AG10803 (cell line): ENCODE measurements at places on chromosomes 7 and 10.

- peak; percentile 91 for DNase-seq
Measured at GRCh38 chr7:19112274-19113001, 5.0 kb downstream of the TWIST1 start.

GRCh38 chr10:84521013-84521412 lies 192.6 kb downstream of the CCSER2 start:
- DNase-seq, result no peak

- no peak for DNase-seq
Measured at GRCh38 chr10:73225518-73225917, 21.5 kb downstream of the DNAJC9 start.

DNA sequence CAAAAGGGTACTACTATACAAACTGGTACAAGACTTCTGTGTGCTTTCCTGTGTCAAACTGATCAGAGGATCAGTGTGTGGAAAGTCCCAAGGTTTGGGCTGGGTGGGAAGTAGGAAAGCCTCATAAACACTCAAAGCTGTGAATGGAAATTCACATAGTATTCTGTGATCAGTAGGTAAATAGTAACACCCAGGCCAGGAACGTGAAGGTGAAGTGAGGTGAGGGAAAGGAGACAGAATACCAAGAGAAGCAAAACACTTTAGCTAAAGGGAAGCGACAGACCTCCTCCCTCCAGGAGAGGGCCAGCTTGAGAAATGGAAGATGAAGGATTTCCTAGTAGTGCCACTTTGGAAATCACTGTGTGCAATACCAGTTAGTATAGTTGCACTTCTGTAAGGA lies 451.9 kb downstream of the KCNMA1 start:
- no peak for DNase-seq

DNA sequence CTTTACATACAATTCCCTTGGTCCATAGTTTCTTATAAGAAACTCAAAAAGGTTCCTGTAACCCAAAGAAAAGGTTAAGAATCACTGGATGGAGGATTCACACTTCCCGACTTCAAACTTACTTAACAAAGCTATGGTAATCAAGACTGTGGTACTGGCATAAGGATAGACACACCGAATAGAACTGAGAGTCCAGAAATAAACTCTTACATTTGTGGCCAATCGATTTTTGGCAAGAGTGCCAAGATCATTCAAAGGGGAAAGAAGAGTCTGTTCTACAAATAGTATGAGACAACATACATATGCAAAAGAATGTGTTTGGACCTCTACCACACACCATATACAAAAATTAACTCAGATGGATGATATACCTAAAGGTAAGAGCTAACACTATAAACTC lies 32.8 kb downstream of the KDM7A start:
- no peak for DNase-seq

DNA sequence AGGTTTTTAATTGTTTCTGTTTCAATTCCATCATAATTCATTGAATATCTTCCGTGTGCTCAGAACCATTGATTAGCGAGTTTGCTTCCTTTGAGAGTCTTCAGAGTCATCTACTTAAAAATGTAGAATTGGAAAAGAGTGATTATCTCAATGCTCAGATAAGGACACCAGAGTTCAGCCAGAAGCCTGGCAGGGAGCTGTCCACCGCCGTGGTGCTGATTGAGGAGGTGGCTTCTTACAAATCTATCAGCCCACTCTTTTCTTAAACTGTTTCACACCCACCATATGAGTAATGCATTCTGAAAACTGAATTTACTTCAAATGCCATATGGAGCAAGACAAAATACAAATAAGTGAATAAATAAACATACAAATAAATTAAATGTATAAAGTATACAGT lies 79.3 kb downstream of the INSYN2A start:
- DNase-seq, result peak; percentile 49

DNA sequence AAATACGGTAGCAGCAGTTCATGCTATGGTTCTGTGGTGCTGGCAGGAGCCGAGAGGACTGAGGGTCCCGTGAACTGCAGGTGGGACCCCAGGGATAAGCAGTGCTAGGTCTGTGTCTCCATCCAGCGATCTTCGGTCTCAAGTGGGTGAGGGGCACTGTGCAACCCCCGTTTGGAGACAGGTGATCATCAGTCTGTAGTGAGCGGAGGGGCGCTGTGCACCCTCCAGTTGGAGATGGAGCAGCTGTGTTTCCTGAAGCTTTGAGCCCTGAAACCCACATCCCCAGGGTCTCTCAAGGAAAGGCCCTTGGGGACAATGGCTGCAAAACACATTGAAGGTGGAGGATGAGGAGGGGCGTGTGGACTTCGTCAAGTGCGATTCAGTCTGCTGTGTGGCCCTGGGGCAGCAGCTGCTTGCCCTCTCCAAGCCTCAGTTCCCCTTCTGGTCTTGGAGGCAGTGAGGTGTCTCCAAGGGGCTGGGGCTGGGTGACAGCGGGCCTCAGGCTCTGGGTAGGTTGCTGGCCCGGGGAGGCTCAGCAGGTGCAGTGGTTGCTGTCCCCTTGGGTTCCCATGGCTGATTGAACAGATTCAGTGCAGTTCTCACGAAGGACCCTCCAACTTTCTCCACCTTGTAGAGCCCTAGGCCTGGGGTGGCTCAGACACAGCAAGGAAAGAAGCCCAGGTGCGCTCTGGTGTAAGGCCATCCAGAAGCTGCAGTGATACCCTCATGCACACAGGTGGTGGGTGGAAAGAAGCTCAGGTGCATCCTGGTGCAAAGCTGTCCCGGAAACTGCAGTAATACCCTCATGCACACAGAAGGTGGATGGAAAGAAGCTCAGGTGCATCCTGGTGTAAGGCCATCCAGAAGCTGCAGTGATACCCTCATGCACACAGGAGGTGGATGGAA lies 160.6 kb downstream of the ADARB2 start:
- no peak for DNase-seq

DNA sequence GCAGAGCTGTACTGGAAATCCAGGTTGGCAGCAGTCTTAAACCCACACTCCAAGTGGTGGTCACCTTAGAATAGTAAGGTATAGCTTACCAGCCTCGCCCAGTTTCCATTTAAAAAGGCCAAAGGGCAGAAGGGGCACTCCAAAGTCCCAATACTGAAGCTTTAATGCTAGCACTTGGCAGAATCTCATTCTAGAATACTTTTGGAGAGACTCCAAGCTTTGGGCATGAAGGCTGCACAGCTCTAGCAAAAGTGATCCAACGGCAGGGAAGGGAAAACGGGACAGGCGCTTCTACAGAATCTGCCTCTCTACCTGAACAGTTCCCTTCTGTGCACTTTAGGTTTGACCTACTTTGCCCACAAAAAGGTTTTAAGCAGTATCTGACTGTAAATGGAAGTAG lies 19.7 kb downstream of the SMURF1 start:
- DNase-seq, result no peak

GRCh38 chr7:24441314-24442027 lies 131.8 kb upstream of the PALS2 start:
- DNase-seq, result no peak

GRCh38 chr7:130281260-130281659 lies 11.7 kb upstream of the CPA4 start:
- DNase-seq, result peak; percentile 78

GRCh38 chr7:66556549-66557213 lies 72.0 kb upstream of the KCTD7 start:
- no peak for DNase-seq

DNA sequence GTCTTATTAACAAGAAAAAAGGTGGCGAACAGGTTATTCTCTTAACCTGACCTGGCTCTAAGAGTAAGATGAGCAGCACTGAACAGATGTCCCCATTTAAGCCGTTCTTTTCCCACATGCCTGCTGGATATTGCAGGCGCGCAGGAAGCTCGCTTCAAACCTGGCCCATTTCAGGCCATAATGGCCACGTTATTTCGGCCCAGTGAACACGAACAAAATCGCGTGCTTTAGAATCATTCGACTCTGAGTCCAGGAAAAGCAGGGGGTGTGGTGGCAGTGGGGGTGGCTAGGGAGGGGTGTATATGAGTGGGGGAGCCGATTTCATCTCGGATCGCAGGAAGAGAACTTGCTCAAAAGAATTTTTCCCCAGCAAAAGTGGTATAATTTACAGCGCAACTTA lies 6.6 kb upstream of the SP8 start:
- DNase-seq, result no peak

DNA sequence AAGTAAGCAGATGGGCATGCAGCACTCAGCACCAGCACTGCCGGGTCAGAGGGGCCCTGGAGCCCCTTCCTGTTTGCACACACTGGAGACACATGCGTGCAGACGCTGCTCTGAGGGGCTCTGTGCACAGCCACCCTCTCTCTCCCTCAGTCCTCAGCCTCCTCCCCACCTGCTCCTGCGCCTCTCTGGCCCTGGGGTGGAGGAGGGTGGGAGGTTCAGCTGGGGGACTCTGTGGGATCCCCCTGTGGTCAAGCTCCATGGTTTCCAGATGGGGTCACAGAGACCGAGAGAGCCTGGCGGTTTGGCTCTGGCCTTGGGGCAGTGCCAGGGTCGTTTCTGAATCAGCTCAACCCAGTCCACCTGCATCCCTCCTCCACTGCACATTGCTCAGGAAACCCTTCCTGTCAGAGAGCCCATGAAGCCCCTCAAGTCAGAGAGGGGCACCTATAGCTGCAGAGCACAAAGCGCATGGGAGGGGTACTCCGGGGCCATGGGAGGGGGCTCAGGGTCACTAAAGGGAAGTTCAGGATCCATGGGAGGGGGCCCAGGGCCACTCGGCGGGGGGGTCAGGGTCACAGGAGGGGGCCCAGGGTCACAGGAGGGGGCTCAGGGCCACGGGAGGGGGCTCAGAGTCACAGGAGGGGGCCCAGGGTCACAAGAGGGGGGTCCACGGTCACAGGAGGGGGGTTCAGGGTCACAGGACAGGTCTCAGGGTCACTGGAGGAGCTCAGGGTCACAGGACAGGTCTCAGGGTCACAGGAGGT lies 161.7 kb downstream of the ADARB2 start:
- no peak for DNase-seq

DNA sequence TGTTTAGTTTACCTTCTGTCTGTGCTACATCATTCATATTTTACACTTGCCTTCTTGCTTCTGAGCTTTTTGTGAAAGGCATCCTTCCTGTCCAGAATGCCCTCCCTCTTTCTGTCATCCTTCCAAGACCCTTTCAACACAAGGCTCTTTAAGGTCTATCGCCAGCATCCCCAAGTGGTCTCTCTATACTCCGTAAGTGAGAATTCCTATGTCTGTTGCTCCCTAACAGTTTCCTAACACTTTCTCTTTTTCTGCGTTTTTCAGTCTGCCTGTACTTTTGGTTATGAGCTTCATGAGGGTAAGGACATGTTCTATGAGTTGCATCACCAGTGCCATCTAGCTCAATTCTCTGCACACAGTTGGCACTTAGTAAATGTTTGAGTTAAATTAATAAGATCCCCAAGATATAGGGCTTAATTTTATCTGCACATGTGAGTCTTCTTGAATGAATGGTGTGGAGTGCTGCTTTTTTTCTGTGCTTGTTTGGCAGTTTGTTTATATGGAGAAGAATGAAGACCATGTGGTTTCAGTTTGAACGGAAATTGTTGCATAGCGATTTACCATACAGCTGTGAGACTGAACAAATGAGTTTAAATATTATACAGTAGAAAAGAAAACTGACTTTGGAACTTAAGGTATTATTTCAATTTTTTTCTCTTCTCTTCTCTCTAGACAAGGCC lies 29.4 kb downstream of the RABGEF1 start:
- peak; percentile 62 for DNase-seq

GRCh38 chr7:7333610-7334009 lies 151.3 kb downstream of the C1GALT1 start:
- no peak for DNase-seq

GRCh38 chr10:131750973-131751826 lies 149.6 kb upstream of the PPP2R2D start:
- DNase-seq, result no peak

DNA sequence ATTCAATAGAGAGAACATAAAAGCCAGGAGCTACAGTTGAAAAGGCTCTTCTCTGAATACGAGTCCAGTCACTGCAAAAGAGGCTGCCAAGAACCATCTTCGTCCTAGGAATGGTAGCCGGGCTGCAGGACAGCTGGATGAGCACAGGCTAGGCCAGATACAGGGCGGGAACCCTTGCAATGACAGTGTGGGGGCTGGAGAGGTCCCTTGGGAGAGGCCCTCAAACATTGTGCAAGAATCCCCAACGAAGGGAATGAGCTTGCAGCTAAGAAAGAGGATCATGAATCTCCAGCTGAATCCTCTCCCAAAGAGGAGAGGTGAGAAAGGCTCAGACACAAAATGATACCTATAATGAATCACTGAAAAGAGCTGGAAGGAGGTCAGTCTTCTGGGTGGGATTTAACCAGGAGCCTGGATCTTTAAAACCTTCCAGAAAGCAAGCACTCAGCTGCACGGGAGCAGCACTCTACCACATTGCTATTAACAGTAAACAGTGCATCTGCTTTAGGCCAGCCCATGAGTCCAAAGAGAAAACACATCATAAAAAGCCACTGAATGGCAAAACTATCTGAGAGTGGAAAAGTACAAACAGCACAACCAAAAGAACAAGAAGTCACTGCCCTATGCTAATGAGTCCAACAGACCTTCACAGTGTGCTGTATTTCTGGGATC lies 287.9 kb downstream of the TNS3 start:
- DNase-seq, result peak; percentile 62

DNA sequence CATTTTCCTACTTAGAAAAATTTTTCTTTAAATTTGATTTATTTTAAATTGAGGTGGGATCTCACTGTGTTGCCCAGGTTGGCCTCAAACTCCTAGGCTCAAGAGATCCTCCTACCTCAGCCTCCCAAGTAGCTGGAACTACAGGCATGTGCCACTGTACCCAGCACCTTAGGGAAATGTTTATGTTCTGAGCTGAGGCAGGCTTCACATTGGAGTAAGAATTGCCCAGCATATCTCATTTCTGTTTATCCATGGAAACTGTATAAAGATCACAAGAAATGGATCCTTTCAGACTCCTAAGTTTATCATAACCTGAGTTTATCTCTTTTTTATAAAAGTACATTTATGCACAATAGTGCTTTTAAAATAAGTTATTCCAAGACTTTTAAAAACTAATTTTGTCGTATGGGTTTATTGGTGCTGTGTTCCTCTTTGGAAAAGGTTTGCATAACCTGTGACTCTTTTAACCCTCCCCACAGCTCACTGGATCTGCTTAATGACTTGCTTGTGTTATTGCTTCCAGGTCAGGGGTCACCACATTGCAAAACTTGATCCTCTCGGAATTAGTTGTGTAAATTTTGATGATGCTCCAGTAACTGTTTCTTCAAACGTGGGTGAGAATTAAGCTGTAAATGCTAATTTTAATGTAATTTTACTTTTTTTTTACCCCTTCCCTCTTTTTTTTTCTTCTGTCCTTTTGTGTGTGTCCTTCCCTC lies 40.7 kb downstream of the OGDH start:
- DNase-seq, result no peak

- peak; percentile 21 for DNase-seq
Measured at GRCh38 chr7:114502454-114503254, 88.0 kb downstream of the FOXP2 start.

DNA sequence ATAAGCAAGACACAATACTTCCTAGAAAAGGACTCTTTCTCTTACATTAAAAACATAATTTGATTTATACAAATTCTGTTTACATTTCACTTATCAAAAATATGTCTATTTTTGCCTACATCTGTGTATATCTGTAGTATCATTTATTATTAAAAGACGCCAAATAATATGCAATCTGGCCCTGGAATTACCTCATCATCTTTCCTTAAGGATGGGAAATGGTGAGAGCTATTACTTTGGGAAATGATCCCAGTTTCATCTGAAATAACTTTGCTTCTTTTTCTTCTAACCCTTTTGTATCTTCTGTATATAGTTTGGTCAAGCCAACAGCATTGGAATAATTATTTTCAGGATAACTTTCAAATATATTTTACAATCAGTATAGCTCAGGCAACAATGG lies 85.0 kb downstream of the FAS start:
- DNase-seq, result no peak

- no peak for DNase-seq
Measured at GRCh38 chr10:104835422-104835821, 194.3 kb downstream of the SORCS3 start.
